ENCODE measurements at places on chromosomes 6 and 20.

- DNase-seq, result no peak
Observed at GRCh38 chr6:39218868-39219567, 10.3 kb downstream of the KCNK5 start.

DNA sequence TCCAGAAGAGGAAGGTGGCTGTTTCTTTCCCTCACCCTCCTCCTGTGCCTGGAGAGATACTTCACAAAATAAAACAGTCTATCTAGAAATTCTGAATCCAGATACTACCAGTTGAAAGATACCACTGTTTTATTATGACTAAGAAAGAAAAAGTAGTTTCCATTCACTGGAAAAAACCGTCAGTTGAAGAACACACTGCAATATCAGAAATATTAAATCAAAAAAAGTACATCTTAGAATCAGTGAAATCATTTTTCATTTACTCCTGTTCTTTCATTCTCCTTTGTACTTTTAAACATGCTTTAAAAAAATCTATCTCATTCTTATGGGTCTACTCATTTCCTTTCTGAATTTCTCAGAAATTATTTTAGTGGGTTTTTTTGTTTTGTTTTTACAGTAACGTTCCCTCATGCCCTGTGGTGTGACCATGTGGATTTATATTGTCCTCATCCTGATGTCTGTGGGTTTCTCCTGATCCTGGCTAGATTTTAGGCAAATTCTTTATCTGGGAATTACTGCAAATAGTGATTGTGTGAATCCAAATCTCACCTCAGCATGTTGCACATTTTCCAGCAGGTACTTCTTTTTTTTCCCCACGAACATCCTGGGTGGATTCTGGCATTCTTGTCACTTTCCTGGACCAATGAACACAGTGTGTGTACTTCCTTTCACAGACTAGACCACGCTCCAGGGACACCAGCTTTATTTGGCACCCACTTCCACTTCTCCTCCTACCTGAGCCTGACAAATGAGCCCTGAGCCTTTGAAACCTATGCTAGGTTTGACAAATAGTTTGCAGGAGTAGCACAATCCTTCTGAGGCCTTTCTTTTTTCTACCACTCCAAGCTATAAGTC, 114.0 kb upstream of the LAMP5 start:
- DNase-seq, result no peak

GRCh38 chr6:75438013-75438431, 55.6 kb downstream of the FILIP1 start:
- DNase-seq, result no peak

GRCh38 chr6:155171747-155172449, 91.9 kb upstream of the CLDN20 start:
- DNase-seq, result no peak

- no peak for DNase-seq
Observed at GRCh38 chr6:168962886-168963285, 290.8 kb downstream of the THBS2 start.
